PC-3 (cell line): ENCODE measurements at places on chromosomes 12 and 14. TPM values are rescaled to one million over a fixed set of nuclear protein-coding genes. Genes with fewer than 3 reads are reported as not detected.
A peak's percentile ranks its signal among the peaks of the same experiment; 100 is the strongest.

The DTX1 gene
- not detected in 2 replicates for total RNA-seq

The FSCB gene
- total RNA-seq = 0.12 and 0.15 TPM in 2 replicates

The TAS2R9 gene
- total RNA-seq = not detected in 2 replicates

The TAS2R8 gene
- not detected in 2 replicates for total RNA-seq

DNA sequence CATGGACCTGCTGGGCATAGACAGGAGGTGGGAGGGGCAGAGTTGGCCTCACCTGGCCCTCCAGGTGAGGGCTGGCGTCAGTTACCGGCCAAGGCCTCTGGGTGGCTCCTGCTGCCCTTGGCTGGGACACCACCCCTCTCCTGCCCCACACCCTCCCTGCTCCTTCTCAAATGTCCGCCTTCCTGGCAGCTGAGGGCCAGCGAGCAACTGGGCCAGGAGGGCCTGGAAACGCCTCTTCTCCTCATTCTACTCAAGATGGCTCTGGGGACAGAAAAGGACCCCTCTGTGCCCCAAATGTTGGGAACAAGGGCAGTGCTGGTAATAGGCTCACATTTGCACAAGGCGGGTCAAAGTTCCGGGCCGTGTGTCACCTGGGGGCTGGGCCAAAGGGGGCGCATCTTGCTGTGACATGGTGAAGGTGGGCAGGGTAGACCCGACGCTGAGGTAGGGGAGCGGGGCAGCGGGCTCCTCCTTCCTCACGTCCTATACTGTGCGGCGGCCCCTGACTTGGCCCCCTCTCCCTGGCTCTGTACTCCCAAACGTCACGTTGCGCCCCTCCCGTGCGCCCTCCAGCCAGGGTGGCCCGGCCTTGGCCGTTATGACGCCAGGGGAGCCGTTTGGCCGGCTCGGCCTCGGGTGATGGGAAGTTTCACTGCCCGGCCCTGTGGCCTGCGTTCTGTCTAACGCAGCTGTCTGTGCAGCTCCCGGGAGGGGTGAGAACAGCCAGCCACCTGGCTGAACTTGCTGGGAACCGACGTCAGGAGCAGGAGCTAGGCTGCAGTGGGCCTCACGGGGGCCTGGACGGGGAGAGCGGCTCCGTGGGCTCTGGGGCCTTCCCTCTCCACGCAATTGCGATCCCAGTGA, 18.0 kb upstream of the DLK1 start:
- DNase-seq = peak; percentile 84

DNA sequence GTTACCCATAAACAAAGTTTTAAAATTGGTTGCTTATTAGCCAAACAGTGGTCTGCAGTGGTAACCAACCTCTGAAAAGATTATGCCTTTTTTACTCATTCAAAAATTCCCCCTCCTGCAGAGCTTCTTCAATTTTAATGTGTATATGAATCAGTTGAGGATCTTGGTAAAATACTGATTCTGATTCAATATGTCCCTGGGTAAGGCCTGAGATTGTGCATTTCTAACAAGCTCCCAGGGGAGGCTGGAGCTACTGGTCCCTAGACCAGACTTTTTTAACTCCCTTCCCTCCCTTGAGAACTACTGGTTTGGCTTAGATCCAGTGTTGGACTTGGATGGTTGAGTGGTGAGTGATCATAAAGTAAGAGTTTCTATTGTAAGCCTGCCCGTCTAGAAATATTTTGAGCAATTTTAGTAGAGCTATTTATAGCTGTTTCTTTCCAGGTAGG, 90.2 kb downstream of the FUT8 start:
- DNase-seq = peak; percentile 91

- DNase-seq = no peak
These were observed 745.8 kb downstream of the TRHDE start for GRCh38 chr12:73017981-73018380.

DNA sequence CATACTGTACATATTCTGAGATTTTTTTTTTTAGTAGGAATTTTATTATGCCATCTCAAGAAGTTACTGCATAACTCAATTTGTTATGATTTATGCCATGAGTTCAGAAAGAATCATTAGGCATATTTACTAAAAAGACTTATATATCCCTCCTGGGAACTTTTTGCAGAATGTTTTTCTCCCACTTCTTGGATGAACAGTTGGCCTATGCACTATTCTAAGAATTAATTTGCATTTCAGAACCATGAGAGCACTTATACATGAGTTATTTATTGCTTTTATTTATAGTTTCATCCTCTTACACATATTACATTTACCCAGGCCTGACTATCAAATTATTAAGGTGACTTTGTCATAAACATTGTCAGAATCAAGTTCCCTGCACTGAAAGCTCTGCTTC, 6.3 kb upstream of the LRIG3 start:
- DNase-seq = no peak

DNA sequence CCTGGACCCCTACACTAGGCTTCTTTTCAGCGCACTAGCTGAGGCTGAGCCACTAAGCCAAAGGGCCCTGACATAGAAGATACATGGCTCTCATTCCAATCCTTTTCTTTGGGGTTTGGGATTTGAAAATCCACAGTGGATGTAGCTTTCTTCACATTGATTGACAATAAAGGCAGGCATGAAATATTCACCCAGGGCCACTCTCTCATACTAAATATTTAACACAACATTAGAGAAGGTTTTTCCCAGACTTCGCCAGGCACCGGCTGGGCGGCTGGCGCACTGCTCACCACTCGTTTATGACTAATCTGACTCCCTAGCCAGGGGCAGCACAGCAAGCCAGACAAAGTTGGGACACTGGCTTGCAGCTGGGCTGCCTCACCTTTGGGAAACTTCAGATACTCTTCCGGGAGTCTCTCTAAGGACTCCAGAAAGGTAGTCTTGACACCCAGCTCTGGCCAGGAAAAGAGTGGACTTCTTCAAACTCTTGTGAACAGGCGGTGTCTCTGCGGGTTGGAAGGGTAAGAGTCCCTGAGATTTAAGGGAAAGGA, 699 bp upstream of the HOXC11 start:
- peak; percentile 80 for DNase-seq
